SK-N-SH (cell line): ENCODE measurements at places on chromosomes 4 and X.

GRCh38 chrX:150966742-150967141, 16.4 kb upstream of the HMGB3 start:
- DNase-seq: no peak

GRCh38 chrX:70769659-70770227, 138.8 kb downstream of the TEX11 start:
- DNase-seq: peak; percentile 8

- DNase-seq: no peak
Observed at GRCh38 chr4:39324446-39324845, 41.7 kb downstream of the RFC1 start.

GRCh38 chrX:154313147-154313546, 17.6 kb downstream of the TKTL1 start:
- no peak for DNase-seq

- no peak for DNase-seq
Observed at GRCh38 chr4:136793848-136794247, 738.4 kb downstream of the PCDH18 start.

GRCh38 chr4:55864577-55865223, 11.3 kb downstream of the EXOC1 start:
- DNase-seq: no peak
